ENCODE measurements at places on chromosomes 6 and 20. TPM values are rescaled to one million over a fixed set of nuclear protein-coding genes. Genes with fewer than 3 reads are reported as not detected.

DNA sequence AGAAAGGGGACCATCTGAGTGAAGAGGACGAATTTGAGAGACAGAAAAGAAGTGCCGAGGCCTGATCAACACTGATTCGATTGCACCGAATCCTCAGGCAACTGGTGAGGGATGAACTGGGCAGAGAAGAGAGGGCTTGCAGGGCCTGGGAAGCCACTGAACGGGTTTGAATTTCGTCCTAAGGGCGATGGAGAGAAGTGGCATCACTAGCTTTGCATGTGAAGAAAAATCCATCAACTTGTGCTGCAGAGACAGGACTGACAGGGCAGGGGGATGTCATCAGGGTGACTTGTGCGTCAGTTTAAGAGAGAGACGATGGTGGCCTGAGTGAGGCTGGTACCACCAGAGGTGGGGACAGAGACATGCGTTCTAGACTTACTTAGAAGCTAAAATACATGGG is 73.7 kb upstream of the SLC22A23 start:
- no peak overlapping the region for H3K27ac ChIP-seq
- no peaks in the 10 kb centered on the region for H3K36me3 ChIP-seq
- peaks cover 5% of the 10 kb centered on the region for H3K27me3 ChIP-seq
- no peaks in the 10 kb centered on the region for H3K4me1 ChIP-seq

- no peaks in the 10 kb centered on the region for H3K4me1 ChIP-seq
- no peaks in the 10 kb centered on the region for H3K27me3 ChIP-seq
- peak overlapping the region; percentile 46 for H3K27ac ChIP-seq
- DNase-seq, result no peak
- H3K36me3 ChIP-seq, result no peaks in the 10 kb centered on the region
- H3K4me3 ChIP-seq, result no peak overlapping the region
Observed at GRCh38 chr6:141552031-141552430, 580.7 kb upstream of the GJE1 start.

DNA sequence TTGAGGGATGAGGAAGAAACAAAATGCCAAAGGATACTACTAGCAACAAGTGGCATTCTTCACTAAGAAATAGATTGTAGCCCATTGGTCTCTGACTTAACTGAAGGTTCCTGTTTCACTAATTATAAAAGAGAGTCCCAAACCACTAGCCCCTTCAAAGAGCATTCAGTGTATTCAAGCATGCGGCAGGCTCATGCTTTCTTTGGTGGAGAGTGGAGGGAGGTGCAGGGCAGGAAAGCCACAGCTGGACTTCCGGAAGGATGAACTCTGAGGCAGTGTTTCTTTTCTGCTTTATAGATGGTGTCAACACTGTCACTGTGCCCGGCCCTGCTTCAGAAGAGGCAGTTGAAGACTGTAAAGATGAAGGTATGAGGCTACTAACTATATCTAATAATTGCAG is 636.1 kb downstream of the KIF16B start:
- no peaks in the 10 kb centered on the region for H3K36me3 ChIP-seq
- H3K27me3 ChIP-seq, result no peaks in the 10 kb centered on the region
- DNase-seq, result no peak
- H3K4me1 ChIP-seq, result no peaks in the 10 kb centered on the region

Gene ZNF165
- 0.49 TPM for polyA plus RNA-seq

DNA sequence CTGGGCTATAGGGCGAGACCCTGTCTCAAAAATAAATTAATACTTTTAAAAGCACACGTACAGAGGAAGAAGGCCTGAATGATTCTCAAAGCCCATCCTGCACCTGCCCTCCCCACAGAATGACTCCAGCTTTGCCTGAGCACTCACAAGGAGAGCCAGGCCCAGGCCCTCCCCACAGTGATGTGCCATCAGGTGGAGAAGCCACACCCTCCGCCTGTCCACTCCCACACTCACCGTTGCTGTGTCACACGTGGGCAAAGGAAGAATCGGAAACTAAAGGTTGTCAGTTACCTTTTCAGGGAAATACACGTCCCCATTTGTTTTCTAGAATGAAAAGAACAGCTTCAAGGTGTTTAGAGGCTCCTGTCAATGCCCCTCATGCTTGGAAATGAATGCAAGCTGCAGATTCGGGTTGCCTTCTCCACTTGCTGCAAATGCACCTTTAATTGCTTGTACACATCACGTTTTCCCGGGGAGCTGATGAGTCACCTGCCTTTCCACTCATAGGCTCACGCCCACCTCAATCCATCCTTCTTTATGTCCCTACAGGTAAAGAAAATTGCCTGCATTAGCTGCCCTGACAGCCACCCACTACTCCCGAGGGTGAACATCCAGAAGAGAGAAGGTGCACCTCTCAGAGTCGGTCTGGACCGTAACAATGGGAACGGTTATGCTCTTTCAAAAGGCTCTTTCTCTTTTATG is 45.5 kb upstream of the AFDN start:
- no peak for DNase-seq
- H3K36me3 ChIP-seq, result no peaks in the 10 kb centered on the region
- H3K4me3 ChIP-seq, result no peak overlapping the region
- H3K4me1 ChIP-seq, result no peaks in the 10 kb centered on the region

DNA sequence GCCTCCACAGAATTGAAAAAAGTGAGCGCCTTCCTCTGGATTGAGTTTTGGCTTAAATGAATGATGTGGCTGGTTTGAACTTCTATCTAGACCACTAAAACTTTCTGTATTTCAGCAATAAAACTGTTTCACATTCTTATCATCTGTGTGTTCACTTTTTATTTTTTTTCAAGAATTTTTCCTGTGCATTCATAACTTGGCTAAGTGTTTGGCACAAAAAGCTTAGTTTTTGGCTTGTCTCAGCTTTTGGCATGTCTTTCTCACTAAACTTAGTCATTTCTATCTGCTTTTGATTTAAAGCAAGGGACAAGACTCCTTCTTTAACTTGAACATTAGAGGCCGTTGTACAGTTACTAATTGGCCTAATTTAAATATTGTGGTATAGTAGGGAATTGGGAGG is 1015.1 kb downstream of the EPHA7 start:
- no peaks in the 10 kb centered on the region for H3K36me3 ChIP-seq
- no peaks in the 10 kb centered on the region for H3K4me1 ChIP-seq
- H3K27me3 ChIP-seq, result no peaks in the 10 kb centered on the region
- H3K27ac ChIP-seq, result no peak overlapping the region
- no peak for DNase-seq

Gene CALHM5
- polyA plus RNA-seq, result 1.2 TPM

Gene STMND1
- polyA plus RNA-seq, result not detected

- no peaks in the 10 kb centered on the region for H3K36me3 ChIP-seq
- DNase-seq, result no peak
- H3K4me1 ChIP-seq, result peaks cover 8% of the 10 kb centered on the region
Observed at GRCh38 chr6:134741200-134741536, 208.7 kb downstream of the ALDH8A1 start.

DNA sequence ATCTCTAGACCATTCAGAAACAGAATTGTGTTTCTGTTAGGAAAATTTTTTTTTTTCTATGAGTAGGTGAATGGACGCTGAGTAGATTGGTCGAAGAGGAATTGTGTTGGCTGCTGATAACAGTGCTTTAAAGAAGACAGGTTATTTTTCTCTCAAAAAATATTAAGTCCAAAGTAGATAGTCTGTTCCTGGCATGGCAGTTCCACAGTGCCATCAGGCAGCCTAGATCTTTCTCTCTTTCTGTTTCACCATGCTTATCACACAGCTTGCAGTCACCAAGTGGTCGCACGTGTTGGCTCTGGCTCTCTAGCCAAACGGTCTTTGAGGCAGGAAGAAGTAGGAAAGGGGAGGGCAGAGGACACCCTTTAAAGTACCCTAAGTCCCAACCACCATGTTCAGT is 22.4 kb upstream of the SERINC3 start:
- H3K27me3 ChIP-seq, result no peaks in the 10 kb centered on the region
- H3K4me3 ChIP-seq, result no peak overlapping the region
- H3K4me1 ChIP-seq, result peaks cover 62% of the 10 kb centered on the region
- no peak overlapping the region for H3K27ac ChIP-seq

Gene SIRPD
- not detected for polyA plus RNA-seq

- no peaks in the 10 kb centered on the region for H3K27me3 ChIP-seq
- H3K4me3 ChIP-seq, result no peak overlapping the region
- no peak overlapping the region for H3K27ac ChIP-seq
- no peaks in the 10 kb centered on the region for H3K36me3 ChIP-seq
Observed at GRCh38 chr6:22082218-22082617, 214.6 kb downstream of the PRL start.

DNA sequence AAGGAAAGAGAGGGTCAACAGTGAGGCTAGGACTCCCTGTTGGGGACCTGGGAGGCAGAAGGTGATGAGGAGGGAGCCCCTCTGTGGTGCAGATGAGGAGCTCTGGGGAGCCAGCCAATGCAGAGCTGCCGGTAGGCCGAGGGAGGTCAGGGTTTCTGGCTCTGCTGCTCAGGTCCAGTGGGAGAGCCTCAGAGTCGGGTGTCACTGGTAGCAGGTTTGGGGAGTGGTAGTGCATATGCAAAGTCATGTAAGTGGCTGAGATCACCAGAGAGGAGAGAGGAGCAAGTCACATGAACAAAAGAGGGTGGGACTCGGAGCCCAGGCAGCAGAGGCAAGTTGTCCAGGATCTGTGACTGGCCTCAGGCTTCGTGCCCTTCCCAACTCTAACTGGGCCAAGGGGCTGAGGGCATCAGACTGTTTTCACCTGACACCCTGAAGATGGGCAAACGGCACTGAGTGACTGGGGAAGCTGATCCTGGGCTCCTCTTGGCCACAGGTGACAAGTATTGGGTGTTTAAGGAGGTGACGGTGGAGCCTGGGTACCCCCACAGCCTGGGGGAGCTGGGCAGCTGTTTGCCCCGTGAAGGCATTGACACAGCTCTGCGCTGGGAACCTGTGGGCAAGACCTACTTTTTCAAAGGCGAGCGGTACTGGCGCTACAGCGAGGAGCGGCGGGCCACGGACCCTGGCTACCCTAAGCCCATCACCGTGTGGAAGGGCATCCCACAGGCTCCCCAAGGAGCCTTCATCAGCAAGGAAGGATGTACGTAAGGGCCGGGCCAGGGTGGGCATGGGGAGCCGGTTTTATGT is 6.6 kb downstream of the MMP24OS start:
- H3K27ac ChIP-seq, result no peak overlapping the region
- H3K36me3 ChIP-seq, result peaks cover 24% of the 10 kb centered on the region
- no peak for DNase-seq
- no peak overlapping the region for H3K4me3 ChIP-seq

Gene CRISP2
- not detected for polyA plus RNA-seq

Gene THBD
- 20.6 TPM for polyA plus RNA-seq

Gene YTHDF1
- 19.8 TPM for polyA plus RNA-seq

DNA sequence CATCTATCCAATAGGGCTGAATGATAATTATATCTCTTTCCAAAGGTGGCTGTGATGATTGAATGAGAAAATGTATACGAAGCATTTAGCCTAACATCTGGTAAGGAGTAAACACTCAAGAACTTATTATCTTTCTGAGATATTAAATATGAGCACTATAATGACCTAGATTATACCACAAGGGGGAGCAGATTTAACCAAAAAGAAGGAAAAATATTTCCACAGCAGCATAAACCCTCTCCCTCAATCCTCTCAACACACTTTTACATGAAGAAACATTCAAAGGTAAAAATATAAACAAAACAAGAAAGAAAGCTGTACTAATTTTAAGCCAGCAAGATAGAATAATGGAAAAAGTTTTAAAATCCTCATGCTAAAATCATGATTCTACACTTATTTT is 68.4 kb downstream of the SHPRH start:
- no peak overlapping the region for H3K27ac ChIP-seq
- no peaks in the 10 kb centered on the region for H3K27me3 ChIP-seq
